ENCODE measurements at places on chromosomes 4 and X. TPM values are rescaled to one million over a fixed set of nuclear protein-coding genes. Genes with fewer than 3 reads are reported as not detected.

The IL13RA2 gene
- total RNA-seq: 1.1 TPM

The YTHDC1 gene
- 62.0 TPM for total RNA-seq

The MEPE gene
- total RNA-seq: not detected

The DSPP gene
- total RNA-seq: not detected

The TCEAL5 gene
- total RNA-seq: not detected

The FABP2 gene
- not detected for total RNA-seq

The TRIM75 gene
- total RNA-seq: not detected

The TMEM128 gene
- 22.6 TPM for total RNA-seq

The CXCL11 gene
- 0.68 TPM for total RNA-seq

The HGFAC gene
- 0.21 TPM for total RNA-seq

The SULT1B1 gene
- total RNA-seq: under 0.01 TPM

The GIMD1 gene
- not detected for total RNA-seq
